ENCODE measurements at places on chromosomes 5 and 9. TPM values are rescaled to one million over a fixed set of nuclear protein-coding genes. Genes with fewer than 3 reads are reported as not detected.

DNA sequence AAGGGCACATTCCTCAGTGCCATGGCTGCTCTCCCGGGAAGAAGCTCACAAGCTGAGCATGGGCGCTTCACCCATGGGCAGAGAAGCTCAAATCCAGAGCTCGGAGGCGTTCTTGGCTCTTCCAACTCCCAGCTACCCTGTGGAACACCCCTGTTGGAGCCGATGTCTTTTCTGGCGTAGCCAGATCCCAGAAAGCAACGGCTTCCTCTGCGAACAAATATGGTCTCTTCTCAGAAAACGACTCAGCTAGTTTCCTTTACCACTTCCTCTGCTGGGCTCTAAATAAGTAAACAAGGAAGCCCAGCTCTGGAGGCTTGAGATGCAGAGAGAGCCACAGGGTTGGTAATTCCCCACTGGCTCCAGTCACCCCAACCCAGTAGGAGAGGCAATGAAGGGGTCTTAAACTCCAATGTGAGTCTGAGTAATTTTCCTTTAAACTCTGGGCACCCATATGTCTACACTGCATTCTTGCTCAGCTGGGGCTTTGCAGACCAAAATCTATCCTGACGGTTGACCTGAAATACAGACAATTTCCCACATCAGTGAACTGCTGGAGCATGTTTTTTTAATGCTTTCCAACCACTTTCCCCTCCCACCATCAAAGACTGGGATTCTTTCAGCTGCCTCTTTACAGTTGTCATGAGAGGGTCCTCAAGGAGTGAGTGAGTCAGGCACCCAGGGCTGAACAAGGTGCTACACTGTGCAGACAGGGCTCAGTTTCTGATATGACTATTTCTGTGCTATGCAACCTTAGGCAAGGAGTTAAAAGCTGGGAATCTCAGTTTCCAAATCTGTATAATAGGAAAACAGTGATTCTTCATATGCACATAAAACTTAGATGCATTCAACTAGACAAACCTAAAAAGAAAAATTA, at the start of gene LCP2:
TSS of gene LCP2 (minus strand) at position 189 of the 874 bp plus-strand sequence. CDS start at position 23, 166 bp downstream.
- H3K36me3 ChIP-seq: no peaks in the 10 kb centered on the region
- no peak within 1 kb of the TSS for H3K27ac ChIP-seq
- H3K27me3 ChIP-seq: peaks cover 21% of the 10 kb centered on the region
- H3K4me3 ChIP-seq: no peak within 1 kb of the TSS
- DNase-seq: no peak

- no peak overlapping the region for H3K27ac ChIP-seq
- no peaks in the 10 kb centered on the region for H3K27me3 ChIP-seq
- H3K4me3 ChIP-seq: no peak overlapping the region
Measured at GRCh38 chr5:116482394-116482793, 92.2 kb downstream of the SEMA6A start.

GRCh38 chr5:62985749-62986148, 407.1 kb downstream of the LRRC70 start:
- no peak overlapping the region for H3K27ac ChIP-seq
- no peak for DNase-seq
- no peak overlapping the region for H3K4me3 ChIP-seq
- H3K36me3 ChIP-seq: no peaks in the 10 kb centered on the region

GRCh38 chr9:93949694-93950449, 5.3 kb downstream of the BARX1 start:
- H3K27ac ChIP-seq: no peak overlapping the region
- no peak for DNase-seq
- peaks cover 13% of the 10 kb centered on the region for H3K4me1 ChIP-seq
- no peaks in the 10 kb centered on the region for H3K36me3 ChIP-seq
- no peak overlapping the region for H3K4me3 ChIP-seq

DNA sequence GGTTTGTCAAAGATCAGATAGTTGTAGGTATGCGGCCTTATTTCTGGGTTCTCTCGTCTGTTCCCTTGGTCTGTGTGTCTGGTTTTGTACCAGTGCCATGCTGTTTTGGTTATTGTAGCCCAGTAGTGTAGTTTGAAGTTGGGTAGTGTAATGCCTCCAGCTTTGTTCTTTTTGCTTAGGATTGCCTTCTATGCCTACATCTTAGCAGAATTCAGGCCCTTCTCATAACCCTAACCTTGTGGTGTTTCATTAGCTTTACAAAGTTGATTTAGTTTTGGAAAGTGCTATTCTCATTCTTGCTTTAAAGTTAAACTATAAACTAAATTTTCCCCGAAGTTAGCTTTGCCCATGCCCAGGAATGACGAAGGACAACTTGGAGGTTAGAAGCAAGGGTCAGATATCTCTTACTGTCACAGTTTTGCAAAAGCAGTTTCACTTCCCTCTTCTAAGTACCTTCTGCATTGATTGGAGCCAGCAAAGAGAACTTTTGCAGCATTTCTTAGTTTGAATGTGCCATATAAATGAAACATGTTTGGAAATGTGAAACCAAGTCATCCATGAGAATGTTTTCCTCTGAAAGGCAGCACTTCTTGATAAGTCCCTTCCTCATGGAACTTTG, 274.3 kb upstream of the DMRT1 start:
- peaks cover 26% of the 10 kb centered on the region for H3K36me3 ChIP-seq
- no peak for DNase-seq
- peaks cover 37% of the 10 kb centered on the region for H3K4me1 ChIP-seq
- no peak overlapping the region for H3K27ac ChIP-seq

GRCh38 chr9:83537331-83538171, 650 bp downstream of the FRMD3 start:
- H3K4me1 ChIP-seq: peaks cover 6% of the 10 kb centered on the region
- no peak for DNase-seq
- H3K27ac ChIP-seq: peak overlapping the region; percentile 3
- H3K36me3 ChIP-seq: no peaks in the 10 kb centered on the region

DNA sequence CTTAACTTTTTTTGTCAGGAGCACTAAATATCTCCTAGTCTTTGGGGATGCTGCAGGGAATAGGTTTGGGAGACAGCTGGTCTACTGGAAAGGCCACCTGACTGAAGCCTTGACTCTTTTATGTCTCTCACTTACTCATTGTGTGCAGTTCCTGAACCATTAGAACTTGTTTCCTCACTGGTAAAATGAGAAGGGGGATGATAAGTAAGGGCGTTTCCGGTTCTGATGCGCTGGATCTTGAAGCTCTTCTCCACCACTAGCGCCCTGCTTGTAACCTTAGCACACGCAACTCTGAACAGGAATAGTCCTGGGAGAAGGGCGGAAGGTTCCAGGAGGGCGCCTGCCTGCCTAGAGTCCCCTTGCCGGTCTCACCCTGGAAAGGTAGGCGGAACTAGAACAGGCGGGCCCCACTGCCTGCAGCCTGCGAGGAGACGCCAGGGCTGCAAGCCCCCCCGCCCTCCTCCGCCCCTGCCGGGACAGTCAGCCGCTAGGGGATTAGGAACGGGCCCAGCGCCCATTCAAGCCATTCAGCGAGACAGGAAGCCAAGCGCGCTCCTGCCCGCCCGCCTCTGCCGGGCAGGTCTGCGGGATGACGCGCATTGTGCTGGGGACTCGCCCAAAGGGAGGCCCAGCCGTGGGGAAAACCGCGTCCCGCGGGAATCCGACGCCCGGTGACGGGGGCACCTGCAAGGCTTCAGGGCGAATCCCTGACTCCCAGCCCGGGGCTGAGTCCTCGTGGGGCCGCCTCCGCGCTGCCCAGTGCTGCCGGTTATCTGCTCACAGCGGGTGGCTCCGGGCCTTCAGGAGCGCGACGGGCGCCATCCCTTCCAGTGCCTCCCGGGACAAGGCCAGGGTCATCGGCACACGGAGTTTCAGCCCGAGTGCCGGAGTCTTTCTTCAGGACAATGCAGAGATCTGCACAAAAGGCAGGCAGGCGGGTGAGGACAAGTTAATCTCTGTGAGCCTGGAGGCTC, 44.0 kb upstream of the XPA start:
- H3K4me1 ChIP-seq: peaks cover 3% of the 10 kb centered on the region
- peaks cover 43% of the 10 kb centered on the region for H3K27me3 ChIP-seq
- peak overlapping the region; percentile 68 for H3K4me3 ChIP-seq
- peak overlapping the region; percentile 71 for H3K27ac ChIP-seq

GRCh38 chr5:178116143-178116885, 3.0 kb downstream of the N4BP3 start:
- DNase-seq: no peak
- H3K27ac ChIP-seq: peak overlapping the region; percentile 49
- H3K4me3 ChIP-seq: no peak overlapping the region
- H3K27me3 ChIP-seq: peaks cover 24% of the 10 kb centered on the region

GRCh38 chr5:155343468-155343867, 329.9 kb downstream of the KIF4B start:
- no peak for DNase-seq
- H3K4me3 ChIP-seq: no peak overlapping the region
- H3K4me1 ChIP-seq: no peaks in the 10 kb centered on the region

DNA sequence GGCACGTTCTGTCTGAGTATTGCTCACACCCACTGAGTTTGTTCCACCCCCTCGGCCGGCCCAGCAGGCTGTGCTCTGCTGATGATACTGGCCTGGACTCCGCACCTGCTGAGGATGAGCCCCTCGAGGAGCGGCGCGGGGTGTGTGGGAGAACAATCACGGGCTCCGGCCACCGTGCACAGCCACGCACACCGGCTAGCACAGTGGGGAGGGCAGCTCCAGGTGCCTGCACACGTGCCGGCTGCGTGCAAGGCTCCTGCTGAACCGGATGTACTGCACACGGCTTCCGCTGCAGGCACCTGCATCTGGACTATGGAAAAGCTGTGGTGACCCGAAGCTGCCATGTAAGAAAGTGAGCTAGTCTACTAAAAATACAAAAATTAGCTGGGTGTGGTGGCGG, 485.2 kb upstream of the CDH9 start:
- no peak for DNase-seq
- no peaks in the 10 kb centered on the region for H3K27me3 ChIP-seq
- no peaks in the 10 kb centered on the region for H3K4me1 ChIP-seq
- H3K4me3 ChIP-seq: no peak overlapping the region
- no peaks in the 10 kb centered on the region for H3K36me3 ChIP-seq
- H3K27ac ChIP-seq: no peak overlapping the region

DNA sequence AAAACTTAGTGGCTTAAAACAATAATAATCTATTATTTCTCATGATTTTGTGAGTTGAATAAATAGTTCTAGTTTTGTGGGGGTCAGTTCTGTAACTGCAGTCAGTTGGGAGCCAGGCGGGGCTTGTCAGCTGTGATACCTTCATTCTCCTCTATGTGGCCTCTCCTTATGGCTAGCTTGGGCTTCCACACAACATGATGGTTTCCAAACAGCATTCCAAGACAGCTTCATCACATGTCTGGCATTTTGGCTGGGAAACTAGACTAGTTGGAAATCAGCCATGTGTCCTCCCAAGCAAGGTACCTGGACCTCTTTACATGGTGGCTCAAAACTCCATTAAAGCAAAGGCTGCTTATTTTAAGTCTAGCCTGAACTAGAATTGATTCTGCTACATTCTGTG, 61.4 kb upstream of the RANBP3L start:
- H3K36me3 ChIP-seq: no peaks in the 10 kb centered on the region
- no peak overlapping the region for H3K27ac ChIP-seq
- DNase-seq: no peak

DNA sequence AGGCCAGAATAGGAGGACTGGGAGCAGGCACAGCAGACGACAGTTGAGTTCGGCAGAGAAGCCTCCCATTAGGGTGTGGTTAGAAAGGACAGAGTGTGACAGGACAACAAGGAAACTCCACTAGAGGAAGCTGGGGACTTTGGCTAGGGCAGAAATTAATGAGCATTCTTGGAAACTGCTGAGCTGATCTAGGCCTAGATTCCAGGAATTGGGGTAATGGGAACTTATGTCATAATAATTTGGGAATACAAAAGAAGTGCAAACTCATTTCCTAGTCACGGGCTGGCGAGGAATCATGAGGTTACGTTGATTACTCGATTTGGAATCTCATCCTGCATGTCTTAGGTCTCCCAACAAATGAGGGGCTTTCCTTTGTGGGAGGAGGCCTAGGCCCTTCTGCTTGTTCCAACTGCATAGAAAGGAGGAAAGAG, 144.6 kb upstream of the RPS23 start:
- no peak overlapping the region for H3K27ac ChIP-seq
- no peak overlapping the region for H3K4me3 ChIP-seq
- peaks cover 2% of the 10 kb centered on the region for H3K36me3 ChIP-seq
- DNase-seq: no peak
- peaks cover 16% of the 10 kb centered on the region for H3K4me1 ChIP-seq

Gene ZNF346
- 42.2 TPM for total RNA-seq

Gene GAS1
- 4.0 TPM for total RNA-seq

Gene TMEM215
- total RNA-seq: not detected

Gene KIF4B
- total RNA-seq: not detected
